Naive thymus-derived CD8-positive, alpha-beta T cell (primary cell): ENCODE measurements at places on chromosomes 12 and 14. TPM values are rescaled to one million over a fixed set of nuclear protein-coding genes. Genes with fewer than 3 reads are reported as not detected.

DPPA3 gene
- total RNA-seq: not detected

TAS2R14 gene
- 3.5 TPM for total RNA-seq

CCDC198 gene
- not detected for total RNA-seq

IFI27L2 gene
- total RNA-seq: 29.5 TPM

RFLNA gene
- not detected for total RNA-seq

DPF3 gene
- 0.55 TPM for total RNA-seq

ACOT2 gene
- 11.5 TPM for total RNA-seq

NRXN3 gene
- total RNA-seq: not detected

PTGER2 gene
- 3.2 TPM for total RNA-seq

KRT6B gene
- total RNA-seq: not detected

SCAF11 gene
- 196 TPM for total RNA-seq

TAS2R31 gene
- 2.8 TPM for total RNA-seq

HOTAIR gene
- total RNA-seq: not detected

ZNF385A gene
- 3.2 TPM for total RNA-seq

IFT81 gene
- 2.5 TPM for total RNA-seq

C2CD5 gene
- 43.3 TPM for total RNA-seq

ANG gene
- 0.70 TPM for total RNA-seq

SOAT2 gene
- total RNA-seq: 0.42 TPM

KRT83 gene
- not detected for total RNA-seq

KERA gene
- total RNA-seq: not detected

GYS2 gene
- total RNA-seq: not detected

OTX2 gene
- total RNA-seq: not detected

INSM2 gene
- total RNA-seq: not detected

SERPINA10 gene
- total RNA-seq: not detected

INHBC gene
- 0.19 TPM for total RNA-seq

MYO1H gene
- not detected for total RNA-seq

A2ML1 gene
- not detected for total RNA-seq

LTBR gene
- 0.91 TPM for total RNA-seq

ESPL1 gene
- total RNA-seq: 0.81 TPM

CBLN3 gene
- total RNA-seq: 3.9 TPM

BLOC1S1 gene
- total RNA-seq: 62.9 TPM

TAS2R50 gene
- total RNA-seq: 1.2 TPM

CATSPERB gene
- 4.6 TPM for total RNA-seq

GARIN6 gene
- total RNA-seq: not detected

RERG gene
- 1.2 TPM for total RNA-seq

TPH2 gene
- total RNA-seq: not detected

MYF6 gene
- total RNA-seq: not detected

RPS6KL1 gene
- 6.4 TPM for total RNA-seq

ANO4 gene
- not detected for total RNA-seq

HOXC9 gene
- not detected for total RNA-seq

NKX2-1 gene
- not detected for total RNA-seq

ZNF140 gene
- total RNA-seq: 22.6 TPM

LBHD2 gene
- total RNA-seq: not detected

NKX2-8 gene
- not detected for total RNA-seq

HELB gene
- total RNA-seq: 32.0 TPM

SEL1L gene
- 58.0 TPM for total RNA-seq

SLCO1B1 gene
- total RNA-seq: not detected
